ENCODE measurements at places on chromosomes 7 and 10. TPM values are rescaled to one million over a fixed set of nuclear protein-coding genes. Genes with fewer than 3 reads are reported as not detected.

DNA sequence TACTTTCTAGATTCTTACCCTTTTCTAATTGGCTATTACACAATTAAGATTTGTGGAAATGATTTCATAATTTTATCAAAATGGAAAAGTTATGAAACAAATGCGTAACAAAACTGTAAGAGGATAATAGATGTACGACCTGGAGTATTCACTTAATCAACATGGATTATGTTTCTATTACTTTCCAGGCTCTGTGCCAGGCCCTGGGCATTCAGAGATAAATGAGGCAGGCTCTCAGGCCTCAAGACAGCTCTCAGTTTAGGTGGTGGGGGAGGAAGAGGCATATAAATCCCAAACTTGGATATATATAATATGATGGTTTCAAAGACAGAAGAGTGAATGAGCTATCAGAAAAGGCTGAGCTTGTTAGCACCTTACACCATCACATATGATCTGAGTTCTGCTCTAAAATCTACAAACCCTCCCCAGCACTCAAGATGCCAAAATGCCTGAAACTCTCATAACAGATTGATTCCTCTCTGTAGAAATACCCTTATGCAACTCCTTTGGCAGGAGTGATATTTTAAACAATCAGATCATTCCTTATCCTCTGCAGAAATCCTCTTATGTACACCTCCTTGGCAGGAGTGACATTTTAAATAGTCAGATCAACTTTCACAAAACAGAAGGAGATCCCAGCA lies 42.5 kb downstream of the ACBD5 start:
- no peak for DNase-seq

HABP2 gene
- not detected for total RNA-seq

SNCG gene
- total RNA-seq: 0.86 TPM

OPN4 gene
- not detected for total RNA-seq

DNA sequence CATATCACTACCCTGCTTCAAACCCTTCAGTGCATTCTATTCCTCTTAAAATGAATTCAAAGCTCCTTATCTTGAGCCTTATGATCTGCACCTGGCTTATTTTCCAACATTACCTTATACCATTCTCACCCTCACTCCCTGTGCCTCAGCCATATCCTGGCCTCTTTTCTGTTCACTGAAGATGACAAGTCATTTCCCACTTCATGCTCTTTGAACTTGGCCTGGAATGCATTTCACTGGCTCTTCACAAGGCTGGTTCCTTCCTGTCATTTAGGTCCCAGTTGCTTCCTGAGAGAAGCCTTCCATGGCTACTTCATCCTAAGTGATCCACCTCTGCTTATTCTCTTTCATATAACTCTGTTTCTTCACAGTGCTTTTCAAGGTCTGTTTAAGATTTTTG lies 3.2 kb upstream of the LIPF start:
- DNase-seq: no peak

DNA sequence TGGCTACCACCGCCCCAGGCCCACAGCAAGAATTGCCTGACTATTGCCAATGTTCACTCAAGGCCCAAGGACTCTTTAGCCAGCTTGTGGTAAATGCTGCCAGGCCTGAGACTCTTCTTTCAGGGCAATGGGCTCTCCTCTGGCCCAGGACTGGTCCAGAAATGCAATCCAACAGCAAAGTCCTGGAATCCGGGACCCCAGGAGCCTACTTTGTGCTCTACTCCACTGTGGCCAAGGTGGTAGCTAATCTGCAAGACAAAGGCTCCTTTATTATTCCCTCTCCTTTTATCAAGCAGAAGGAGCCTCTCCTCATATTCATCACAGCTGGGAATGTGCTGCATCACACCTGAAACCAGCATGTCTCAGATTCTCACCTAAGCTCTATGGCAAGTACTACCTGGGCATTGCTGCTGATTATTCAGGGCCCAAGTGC lies 107.6 kb upstream of the PRSS58 start:
- no peak for DNase-seq

GRCh38 chr7:511476-512145 lies 8.0 kb downstream of the PDGFA start:
- DNase-seq: no peak

- peak; percentile 98 for DNase-seq
Observed at GRCh38 chr10:73876971-73877370, 2.6 kb upstream of the CAMK2G start.

DNA sequence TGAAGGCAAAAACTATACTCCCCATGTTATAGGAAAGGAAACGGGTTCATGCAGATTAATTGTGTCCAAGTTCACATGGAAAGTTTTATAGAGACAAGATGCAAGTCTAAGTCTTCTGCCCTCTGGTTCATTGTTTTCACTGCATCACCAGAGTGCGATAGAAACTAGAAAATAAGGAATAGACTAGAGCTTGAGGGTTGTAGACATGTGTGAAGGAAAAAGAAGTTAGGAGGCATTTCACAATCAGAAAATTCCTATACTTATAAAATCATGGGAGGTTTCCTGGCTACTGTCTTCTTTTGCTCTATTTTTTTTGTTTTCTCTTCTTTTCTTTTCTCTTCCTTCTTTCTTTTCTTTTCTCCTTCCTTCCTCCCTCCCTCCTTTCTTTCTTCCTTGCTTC lies 329.8 kb downstream of the PLXDC2 start:
- DNase-seq: no peak

SLC18A3 gene
- not detected for total RNA-seq

- no peak for DNase-seq
Observed at GRCh38 chr7:88105231-88105630, 114.6 kb downstream of the SRI start.

NEBL gene
- total RNA-seq: 14.7 TPM

- DNase-seq: peak; percentile 81
Observed at GRCh38 chr7:322111-322671, 32.2 kb downstream of the FOXL3 start.

CNPY1 gene
- not detected for total RNA-seq

DNA sequence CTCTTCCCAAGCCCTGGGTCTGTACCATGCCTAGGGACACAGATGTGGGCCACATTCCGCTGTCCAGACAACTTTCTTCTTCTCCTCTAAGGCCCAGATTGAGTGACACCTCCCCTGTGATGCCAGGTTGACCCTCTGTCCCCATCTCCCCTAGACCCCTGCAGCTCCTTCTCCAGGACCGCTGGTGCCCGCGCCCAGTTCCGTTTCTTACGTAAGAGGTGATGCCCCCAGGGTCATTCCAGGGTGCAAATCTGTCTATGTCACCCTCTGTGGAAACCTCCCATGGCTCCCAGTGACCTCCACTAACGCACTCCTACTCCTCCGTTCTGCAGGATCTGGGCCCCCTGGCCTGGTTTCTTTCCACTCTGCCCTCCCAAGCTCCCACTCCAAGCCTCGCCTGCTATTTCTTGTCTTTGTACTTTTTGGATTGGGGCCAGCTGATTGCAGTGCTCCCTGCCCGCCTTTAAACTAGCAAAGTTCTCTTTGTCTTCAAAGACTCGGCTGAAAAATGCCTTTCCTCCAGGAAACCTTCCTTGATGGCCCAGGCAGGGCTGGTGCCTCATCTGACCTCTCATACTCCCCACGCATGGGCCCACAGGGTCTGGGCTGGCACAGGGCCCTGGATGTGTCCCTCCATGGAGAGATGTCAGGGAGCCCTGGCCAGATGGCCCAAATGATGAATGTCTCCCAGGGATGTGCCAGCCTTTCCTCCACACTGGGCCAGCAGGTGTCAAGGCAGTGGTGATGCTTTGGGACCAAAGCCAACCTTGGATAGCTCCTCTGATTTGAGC lies 21.3 kb upstream of the ELN start:
- no peak for DNase-seq

DNA sequence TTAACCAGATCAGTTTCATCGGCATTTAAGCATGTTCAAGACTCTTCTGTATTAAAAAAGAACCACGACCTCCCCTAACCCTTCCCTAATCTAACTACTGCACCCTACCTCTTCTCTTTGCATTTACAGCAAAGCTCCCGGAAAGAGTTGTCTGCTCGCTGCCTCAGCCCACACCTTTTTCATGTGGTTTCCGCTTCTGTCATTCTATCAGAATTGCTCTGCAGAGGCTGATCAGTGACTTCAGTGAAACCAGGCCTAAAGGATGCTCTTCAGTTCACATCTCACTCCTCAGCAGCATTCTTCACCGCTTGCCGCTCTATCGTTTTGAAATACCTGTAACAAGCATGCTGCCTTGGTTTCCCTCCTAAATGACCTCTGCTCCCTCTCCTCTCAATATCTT lies 160.9 kb downstream of the SDK1 start:
- DNase-seq: no peak

DNA sequence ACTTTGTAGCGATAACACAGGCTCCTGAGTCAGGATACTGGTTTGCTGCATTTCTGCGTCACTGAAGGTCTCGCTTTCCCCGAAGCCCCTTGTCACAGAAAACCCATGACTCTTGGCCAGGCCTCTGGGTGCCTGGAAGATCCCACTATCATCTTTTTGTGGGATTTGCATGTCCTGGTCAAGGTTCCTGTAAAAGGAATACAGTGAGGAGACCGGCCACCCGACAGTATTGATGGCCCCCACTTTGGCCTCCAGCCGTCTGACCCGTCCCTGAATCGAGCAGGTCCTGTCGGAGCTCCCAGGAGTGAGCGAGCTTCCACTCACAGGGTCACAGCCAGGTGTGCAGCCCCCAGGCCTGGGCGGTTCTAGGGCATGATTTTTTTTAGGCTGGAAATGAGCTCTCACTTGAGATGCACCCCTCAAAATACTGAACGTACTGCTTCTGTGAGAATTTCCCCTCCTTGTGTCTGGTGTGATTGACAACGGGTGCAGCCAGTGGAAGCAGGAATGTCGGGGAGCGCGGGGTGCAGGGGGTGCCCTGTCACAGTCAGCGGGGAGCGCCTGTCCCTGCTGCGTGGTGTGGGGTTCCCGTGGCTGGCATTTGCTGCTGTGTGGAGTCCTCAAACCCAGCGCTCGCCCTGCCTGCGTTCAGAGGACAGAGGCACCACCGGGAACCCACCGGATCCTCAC lies 75.8 kb downstream of the DNAJB6 start:
- DNase-seq: no peak

- peak; percentile 36 for DNase-seq
Observed at GRCh38 chr7:74483402-74484336, 30.0 kb downstream of the GTF2IRD1 start.
